ENCODE measurements at places on chromosomes 16 and 17.

DNA sequence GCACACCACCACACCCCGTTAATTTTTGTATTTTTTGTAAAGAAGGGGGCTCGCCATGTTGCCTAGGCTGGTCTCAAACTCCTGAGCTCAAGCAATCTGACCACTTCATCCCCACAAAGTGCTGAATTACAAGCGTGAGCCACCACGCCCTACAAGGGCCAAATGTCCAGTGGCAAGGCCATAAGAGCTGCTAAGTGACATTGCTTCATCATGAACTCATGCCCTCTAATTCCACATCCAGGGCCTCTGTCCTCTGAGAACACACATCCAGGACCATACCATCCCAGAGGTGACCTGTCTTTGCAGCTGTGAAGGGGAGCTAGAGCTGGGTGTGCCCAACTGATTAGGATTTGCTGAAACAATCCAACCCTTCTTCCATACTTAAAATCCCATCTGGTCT, 25.6 kb upstream of the MEIOC start:
- DNase-seq = no peak

DNA sequence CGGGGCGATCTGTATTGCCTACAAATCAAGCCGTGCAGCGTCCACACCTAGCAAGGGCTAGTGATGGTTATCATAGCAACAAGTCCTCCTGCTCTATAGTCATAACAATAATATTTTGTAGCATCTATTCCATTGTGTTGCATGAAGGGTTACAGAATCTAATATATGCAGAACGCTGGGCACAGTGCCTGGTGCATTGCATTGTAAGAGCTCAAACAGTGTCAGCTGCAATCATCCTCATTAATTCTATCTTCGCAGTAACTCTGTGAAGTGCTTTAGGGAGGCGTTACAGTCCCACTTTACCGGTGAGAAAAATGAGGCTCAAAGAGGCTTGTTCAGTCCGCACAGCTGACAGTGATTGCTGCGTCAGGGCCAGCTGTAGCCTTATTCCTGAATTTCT, 149.4 kb downstream of the RBFOX1 start:
- DNase-seq = no peak

GRCh38 chr17:70318051-70318450, 148.7 kb downstream of the KCNJ2 start:
- DNase-seq = no peak

GRCh38 chr17:18185391-18185790, 1.8 kb downstream of the ALKBH5 start:
- DNase-seq = no peak

- DNase-seq = no peak
These were observed 179.1 kb downstream of the ABCC12 start for GRCh38 chr16:47976636-47977210.

- DNase-seq = peak; percentile 94
These were observed 9.9 kb upstream of the RAP1GAP2 start for GRCh38 chr17:2786176-2786881.

DNA sequence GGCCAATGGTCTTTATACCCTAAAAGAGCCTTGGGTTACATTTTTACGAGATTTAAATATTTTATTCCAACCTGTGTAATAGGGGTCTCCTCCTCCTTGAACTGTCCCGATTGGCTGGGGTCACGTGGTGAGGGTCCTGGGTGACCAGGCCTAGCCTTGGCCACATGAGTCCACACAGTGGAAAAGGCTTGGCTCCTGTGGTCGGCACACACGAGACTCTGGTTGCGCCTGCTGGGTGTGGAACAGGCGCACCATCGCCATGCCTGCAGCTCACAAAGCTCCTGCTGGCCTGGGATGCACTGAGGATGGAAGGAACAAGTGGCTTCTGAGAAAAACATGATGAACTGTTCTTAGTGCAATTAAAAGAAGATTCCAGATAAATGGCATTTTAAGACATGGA, 103.9 kb upstream of the ZNF750 start:
- no peak for DNase-seq

DNA sequence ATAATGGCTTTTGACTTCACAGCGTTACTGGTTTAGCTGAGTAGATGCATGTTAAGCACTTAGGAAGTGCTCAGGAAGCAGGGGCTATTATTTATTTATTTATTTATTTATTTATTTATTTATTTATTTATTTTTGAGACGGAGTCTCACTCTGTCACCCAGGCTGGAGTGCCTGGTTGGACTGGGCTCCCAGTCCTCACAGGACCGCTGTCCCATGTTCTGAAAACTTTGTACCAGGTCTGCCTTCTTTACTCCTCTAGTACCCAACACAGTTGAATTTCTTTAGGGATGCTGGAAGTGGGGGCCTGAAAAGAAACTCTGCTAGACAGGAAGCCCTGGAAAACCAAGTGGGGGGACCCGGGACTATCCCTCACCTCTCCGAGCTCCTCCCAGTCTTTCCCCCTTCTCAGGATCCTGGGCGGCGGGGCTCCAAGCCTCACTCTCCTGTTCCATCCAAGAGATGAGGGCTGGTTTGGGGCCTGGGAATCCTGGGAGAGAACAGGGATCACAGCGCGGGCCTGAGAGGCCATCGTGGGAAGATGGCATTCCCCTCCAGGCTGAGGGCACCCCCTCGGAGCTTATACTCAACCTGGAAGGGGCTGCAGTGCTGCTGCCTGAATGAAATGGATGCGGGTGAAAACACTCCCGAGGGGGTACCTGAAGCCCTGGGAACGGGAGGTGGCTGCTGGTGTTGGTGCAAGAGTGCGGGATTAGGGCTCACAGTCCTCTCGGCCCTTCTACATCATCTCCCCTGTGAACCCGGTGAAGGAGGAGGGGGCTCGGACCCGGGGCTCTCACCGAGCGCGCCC, 674 bp downstream of the ZNF688 start:
- DNase-seq = no peak
